ENCODE measurements at places on chromosomes 6 and 20.

- no peak for DNase-seq
Observed at GRCh38 chr6:23414051-23414445, 712.0 kb upstream of the NRSN1 start.

DNA sequence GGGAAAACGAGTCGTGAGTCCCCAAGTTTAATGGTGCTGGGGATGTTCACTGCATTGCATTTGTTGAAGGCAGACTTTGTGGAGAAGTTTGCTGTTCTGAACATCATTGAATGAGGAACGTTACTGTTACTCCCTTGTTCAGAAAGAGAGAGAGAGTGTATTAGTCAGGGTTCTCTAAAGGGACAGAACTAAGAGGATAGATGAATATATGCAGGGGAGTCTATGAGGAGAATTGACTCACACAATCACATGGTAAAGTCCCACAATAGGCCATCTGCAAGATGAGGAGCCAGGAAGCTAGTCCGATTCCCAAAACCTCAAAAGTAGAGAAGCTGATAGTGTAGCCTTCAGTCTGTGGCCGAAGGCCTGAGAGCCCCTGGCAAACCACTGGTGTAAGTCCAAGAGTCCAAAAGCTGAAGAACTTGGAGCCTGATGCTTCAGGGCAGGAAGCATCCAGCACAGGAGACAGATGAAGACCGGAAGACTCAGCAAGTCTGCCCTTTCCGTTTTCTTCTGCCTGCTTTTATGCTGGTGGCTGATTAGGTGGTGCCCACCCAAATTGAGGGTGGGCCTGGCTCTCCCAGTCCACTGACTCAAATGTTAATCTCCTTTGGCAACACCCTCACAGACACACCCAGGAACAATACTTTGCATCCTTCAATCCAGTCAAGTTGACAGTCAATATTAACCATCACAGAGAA lies 223.5 kb upstream of the PCSK2 start:
- no peak for DNase-seq

DNA sequence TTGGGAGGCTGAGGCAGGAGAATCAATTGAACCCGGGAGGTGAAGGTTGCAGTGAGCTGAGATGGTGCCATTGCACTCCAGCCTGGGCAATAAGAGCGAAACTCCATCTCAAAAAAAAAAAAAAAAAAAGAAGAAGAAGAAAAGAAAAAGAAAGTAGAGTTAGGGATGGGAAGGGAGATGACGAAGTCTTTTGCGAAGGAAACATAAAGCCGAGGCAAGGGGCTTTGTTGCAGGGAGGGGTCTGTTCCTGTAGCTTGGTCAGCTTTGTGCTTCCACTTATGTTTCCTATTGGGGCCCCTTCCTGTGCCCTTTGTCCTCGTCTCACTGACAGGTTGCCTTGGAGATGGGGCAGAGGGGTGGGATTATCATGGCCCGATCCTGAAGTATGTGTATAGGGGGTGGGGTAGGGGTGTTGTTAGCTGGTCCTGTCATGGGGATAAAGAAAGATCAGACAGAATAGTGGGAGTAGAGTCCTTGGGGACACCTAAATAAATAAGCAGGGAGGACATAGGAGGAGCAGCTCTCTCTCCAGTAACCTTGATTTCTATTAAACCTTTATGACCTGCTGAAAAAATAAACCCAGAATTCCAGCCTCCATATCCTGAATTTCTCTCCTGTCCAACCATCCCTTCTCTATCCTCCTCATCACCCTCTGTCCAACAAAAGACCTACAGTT lies 1.1 kb upstream of the CLIC1 start:
- peak; percentile 85 for DNase-seq

DNA sequence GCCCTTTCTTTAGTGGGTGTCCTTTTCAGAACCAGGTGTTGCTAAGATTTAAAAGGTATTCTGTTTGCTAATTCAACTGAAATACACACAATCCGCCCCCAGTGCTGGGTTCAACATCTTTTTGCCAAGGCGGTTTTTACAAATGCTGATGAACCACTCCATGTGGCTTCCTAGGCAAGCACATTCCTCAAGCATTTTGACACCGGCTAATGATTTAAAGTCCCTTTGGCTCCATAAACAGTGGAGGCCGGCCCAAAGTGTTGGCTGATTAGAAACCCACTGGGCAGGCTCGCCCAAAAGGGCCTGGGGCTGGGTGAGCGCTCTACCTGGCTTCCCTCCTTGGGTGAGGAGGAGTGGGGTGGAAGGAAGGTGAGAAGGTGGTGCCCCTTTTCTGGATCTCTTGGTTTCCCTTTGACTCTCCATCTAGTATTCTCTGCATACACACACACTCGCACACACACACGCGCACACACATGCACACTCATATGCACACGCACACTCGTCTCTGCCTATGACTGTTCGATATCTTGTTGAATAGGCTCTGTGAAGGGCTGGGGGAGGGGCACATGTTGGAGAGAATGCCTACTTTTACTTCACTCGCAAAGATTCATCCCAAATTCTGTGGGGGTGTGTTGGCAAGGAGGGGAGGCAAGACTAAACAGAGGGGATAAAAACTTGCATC lies 66.7 kb upstream of the ARMC2 start:
- no peak for DNase-seq

DNA sequence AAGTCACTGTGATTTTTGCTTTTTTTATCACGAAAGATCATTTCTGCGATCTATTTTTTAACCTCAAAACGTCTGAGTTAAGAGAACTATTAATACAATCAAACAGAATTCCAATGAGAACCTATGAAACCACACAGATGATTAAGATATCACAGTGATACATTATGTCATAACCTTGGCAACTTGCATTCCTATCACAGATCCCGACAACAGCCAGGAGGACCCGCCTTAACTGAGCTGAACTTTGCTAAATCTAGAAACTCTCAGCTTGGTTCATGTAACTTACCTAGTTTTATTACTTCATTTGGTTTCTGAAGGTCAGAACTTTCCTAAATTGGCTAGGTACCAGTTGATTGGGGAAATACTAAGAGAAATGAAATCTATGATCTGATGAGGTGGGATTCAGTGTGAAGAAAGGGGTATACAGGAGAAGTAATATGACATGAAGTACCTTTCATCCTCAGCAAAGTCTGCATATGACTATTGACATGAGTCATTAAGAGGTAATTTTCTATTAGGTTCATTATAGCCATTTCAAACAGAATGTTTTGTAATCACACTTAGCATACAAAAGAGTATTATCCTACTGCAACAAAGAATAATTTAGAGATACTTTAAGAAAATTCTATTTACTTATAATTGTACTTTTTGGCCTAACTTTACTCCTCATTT lies 11.2 kb downstream of the LYRM4 start:
- no peak for DNase-seq

- no peak for DNase-seq
Observed at GRCh38 chr6:19535351-19535750, 301.8 kb upstream of the ID4 start.

- no peak for DNase-seq
Observed at GRCh38 chr6:43845646-43846045, 75.6 kb downstream of the VEGFA start.

DNA sequence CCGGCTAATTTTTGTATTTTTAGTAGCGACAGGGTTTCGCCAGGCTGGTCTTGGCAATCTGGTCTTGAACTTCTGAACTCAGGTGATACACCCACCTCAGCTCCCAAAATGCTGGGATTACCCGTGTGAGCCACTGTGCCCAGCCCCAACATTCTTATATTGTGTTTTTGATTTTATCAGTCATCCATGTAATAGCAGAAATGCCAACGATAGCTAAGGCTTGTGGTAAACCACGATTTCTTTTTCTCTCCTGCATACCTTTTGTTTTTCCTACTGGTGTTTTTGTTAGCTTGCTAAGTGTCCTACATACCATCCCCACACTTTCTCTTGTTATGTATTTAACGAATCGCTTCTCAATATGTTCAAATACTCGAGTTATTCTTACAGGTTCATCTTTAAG lies 12.1 kb downstream of the PHACTR2 start:
- no peak for DNase-seq

- DNase-seq = no peak
Observed at GRCh38 chr6:30074331-30075093, 1.1 kb downstream of the RNF39 start.
